Stimulated activated CD4-positive, alpha-beta T cell treated with anti-CD3 and anti-CD28 coated beads, Interleukin-1b, Interleukin-23, amount 100 ng/mL, for 24 hours (primary cell): ENCODE measurements at places on chromosomes 7 and 10.

DNA sequence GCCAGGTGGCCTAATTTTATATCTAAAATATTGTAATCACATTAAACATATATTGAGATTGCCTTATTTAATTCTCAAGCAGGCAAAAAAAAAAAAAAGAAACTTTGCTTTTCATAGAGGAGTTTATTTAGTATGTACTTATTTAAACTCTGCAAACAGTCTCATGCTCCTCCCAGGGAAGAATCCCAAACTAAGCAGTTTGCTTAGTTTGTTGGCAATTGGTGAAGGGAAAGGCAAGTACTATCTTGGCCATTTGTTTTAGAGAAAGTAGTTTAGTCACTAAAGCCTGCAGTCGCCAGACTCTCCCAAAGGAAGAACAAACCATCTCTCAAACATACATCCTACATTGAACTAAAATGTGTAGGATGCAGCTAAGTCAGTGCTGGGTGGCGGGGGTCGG, 226.8 kb downstream of the CDC14C start:
- DNase-seq, result no peak

DNA sequence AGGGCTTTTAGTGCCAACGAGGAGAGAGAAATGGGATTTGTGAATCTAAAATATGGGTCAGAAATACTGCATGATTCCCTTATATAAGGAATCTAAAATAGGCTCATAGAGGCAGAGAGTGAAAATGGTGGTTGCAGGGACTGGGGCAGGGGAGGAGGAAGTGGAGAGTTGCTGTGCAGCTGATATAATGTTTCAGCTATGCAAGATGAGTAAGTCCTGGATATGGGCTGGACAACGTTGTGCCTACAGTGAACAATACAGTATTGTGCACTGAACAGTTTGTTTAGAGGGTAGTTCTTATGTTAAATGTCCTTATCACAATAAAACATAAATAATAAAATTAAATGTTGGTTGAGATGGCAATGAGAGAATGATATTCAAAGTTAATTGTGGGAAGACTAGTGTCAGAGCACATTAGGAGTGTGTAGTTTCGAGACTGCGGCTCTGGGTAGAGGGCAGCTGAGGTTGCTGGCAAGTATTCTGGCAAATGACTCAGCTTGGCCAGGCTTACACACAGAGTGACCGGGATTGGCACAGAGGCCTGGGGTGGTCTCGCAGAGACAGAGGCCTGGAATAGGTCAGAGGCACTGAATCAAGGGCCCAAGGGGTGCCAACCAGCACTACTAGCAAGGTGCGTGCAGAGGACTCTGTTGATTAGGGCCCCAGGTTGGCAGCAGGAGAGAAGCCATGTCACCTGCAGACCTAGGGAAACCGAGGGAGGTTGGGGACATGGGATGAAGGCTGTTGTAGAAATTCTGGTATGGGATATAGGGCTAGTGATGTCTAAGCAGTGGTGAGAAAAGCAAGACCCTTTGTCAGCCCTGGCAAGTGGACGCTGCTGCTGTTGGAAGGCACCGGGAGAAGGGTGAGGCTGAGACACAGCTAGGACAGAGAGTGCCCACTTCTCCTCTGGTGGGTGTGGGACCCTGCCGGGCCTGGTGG, 2.8 kb upstream of the DEPP1 start:
- DNase-seq, result no peak

- DNase-seq, result no peak
These were observed 283.3 kb downstream of the PHTF2 start for GRCh38 chr7:78081888-78082287.

DNA sequence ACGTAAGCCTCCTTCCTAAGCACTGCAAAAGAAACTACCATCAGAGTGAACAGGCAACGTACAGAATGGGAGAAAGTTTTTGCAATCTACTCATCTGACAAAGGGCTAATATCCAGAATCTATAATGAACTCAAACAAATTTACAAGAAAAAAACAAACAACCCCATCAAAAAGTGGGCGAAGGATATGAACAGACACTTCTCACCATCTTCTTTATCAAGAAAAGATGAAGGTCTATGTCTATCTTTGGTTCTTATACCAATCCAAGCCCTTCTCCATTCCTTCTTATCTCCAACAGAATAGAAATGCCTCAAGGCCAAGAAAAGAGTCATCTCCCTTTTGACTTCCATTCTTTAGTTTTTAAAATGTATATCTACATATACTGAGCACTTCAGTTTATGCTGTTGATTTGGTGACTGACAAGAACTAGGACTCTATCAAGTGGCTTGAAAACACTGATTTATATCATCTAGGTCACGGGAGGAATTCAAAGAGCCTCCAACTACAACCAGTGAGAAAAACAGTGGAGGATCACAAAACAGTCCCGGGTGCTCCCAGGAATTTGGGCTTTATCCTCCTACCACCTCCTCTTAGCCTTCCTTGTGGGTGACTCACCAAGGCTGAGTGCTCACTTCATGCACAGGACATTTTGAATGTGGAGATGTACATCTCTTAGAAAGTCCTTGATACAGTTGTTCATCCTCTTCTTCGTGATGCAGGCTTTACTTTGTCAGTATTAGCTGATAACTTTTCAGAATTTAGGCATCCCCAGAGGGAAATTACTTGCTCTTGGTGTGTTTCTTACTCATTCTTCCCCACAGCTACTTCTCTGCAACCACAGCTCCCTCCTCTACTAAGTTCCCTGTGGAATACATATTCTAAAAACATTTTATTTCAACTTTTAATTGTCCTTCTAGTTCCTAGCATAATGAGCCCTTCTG, 15.4 kb downstream of the TAS2R41 start:
- DNase-seq, result no peak

DNA sequence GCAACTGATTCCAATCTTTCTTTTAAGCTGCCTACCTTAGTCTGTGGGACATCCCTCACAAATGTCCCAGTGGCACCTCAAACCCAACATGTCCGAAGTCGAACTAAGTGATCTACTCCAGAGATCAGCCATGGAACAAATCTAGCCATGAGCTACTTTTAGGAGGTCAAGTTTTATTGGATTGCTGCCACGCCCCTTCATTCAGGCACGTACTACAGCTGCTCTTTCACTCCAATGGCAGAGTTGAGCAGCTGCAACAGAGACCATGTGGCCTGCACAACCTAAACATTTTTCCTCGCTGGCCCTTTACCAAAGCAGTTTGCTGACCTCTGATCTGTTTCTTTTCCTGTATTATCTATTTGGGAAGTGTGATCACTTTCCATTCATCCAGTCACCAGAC, 192.4 kb upstream of the CDCA7L start:
- DNase-seq, result no peak

DNA sequence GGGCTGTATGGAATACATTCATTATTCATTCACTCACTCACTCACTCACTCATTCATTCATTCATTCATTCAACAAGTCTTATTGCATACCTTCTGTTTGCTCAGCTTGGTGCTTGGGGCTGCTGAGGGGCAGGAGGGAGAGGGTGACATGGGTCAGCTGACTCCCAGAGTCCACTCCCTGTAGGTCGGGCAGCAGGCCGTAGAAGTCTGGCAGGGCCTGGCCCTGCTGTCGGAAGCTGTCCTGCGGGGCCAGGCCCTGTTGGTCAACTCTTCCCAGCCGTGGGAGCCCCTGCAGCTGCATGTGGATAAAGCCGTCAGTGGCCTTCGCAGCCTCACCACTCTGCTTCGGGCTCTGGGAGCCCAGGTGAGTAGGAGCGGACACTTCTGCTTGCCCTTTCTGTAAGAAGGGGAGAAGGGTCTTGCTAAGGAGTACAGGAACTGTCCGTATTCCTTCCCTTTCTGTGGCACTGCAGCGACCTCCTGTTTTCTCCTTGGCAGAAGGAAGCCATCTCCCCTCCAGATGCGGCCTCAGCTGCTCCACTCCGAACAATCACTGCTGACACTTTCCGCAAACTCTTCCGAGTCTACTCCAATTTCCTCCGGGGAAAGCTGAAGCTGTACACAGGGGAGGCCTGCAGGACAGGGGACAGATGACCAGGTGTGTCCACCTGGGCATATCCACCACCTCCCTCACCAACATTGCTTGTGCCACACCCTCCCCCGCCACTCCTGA, 2.4 kb downstream of the EPO start:
- DNase-seq, result no peak

DNA sequence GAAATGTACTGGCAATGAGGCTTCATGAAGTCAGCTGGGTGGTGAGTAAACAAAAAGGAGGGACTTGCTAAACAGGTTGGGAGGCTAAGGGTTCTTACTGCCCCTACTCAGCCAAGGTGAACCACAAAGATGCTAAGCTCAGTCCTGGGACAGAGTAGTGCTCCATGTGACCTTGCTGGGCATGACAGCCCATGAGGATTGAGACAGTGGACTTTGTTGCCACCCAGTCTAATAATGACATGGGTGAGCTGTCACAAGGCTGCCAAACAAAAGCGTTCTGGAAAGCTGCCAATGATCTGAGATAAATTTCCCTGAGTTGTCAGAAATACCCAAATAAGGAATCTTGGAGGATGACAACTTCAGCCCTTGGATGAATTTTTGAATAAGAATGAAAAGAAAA, 75.2 kb downstream of the CLEC2L start:
- DNase-seq, result no peak

- DNase-seq, result no peak
These were observed 682.8 kb downstream of the MAGI2 start for GRCh38 chr7:78770422-78771410.

DNA sequence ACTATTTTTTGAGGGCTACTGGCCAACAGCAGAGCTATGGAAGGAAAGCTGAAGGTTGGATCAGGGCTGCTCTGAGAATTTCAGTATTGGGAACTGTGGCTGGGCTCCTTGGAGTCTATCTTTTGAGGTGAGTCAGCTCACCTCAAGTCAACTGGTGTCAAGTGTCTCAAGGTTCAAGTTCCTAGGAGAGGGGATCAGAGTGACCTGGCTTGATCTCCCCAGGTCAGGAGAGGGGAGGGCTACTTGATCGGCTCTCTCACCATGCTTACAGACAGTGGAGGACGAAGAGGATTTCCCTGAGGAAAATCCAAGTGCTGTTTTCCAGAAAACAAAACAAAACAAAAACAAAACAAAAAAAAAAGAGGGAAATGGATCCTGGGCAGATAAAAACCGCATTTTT, 132.8 kb downstream of the CACNB2 start:
- no peak for DNase-seq

- no peak for DNase-seq
These were observed 49.0 kb downstream of the WNT2 start for GRCh38 chr7:117273814-117274225.

DNA sequence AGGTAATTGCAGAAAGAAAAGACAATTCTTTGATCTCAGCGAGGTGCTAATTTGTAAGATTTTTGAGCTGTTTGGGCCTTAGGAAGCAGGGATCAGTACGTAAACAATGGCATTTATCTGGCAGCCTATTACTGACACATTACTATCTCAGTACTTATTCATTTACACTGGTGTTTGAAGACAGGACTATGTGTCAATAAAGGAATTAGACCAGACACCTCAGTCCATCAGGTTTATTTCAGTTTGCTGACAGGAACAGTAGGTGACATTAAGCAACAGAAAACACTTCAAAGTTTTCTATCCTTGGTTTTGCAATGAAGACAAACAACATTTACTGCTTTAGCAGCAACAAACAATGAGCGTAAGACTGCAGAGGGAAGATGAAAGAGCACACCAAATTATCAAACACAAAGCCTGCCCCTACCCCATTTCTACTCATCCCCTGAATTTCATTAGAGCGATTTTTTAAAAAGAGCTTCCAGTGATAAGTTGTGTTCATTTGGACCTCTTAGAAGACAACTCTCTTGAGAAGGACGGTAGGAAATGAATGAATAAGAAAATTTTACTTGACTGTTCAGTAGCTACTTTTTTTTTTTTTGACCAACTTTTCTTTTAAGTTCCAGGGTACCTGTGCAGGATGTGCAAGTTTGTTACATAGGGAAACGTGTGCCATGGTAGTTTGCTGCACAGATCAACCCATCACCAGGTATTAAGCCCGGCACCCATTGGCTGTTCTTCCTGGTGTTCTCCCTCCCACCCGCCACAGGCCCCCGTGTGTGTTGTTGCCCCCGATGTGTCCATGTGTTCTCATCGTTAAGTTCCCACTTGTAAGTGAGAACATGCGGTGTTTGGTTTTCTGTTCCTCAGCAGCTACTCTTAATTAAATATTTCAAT, 138.8 kb downstream of the DKK1 start:
- DNase-seq, result no peak

GRCh38 chr10:125333769-125334168, 173.4 kb upstream of the CTBP2 start:
- no peak for DNase-seq

DNA sequence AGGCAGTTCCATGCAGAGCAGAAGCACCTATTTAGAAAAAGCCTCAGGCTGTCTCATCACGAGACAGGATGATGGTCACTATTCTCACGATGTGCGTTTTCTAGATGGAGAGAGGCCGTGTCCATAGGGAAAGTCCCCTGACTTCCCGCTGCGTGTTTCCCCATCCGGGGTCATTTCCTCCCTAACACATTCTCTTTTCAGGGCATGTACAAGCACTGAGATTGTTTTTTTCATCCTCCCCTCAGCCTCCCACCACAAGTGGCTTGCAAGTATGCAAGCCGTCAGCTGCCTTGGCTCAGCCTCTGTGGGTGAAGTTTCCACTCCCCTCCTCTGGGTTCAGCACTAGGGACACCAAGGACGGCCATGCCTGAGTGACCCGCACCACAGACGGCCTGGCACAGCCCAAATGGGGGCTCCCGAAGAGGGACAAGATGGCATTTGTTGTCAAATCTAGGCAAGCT, 2.7 kb upstream of the CALML5 start:
- no peak for DNase-seq

DNA sequence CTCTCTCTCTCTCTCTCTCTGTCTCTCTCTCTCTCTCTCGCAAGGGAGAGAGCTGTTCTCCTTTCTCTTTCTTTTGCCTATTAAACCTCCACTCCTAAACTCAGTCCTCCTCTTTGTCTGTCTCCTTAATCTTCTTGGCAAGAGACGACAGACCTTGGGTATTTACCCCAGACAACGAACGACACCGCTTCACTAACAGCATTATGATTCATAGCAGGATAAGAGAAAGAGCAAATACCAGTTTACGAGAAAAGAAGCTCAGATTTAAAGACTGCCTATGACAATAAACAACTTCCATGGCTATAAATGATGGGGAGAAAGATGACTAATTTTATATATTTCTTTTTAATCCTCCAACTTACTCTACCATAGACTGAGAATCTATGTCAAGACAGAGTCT, 1396.5 kb upstream of the CELF2 start:
- no peak for DNase-seq

DNA sequence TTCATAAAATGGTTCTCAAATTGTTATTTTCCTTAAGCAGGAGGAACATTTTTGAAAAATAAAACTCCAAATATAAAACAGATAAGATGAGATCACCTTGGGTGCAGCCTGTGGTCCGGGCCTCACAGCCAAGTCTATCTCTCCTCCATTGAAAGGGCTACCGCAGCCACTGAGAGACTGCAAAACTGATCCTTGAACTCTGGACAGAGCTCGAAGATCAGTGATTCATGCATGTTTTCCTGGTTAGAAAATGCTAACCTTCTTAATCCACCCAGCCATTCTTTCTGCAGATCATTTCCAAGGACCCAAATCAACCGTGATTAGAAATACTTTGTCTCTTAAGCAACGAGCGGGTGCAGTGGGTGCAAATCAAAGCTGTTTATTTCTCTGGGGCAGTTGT, 378.8 kb downstream of the PLXDC2 start:
- DNase-seq, result no peak
